ENCODE measurements at places on chromosomes 16 and 17. TPM values are rescaled to one million over a fixed set of nuclear protein-coding genes. Genes with fewer than 3 reads are reported as not detected.
A peak's percentile ranks its signal among the peaks of the same experiment; 100 is the strongest.

DNA sequence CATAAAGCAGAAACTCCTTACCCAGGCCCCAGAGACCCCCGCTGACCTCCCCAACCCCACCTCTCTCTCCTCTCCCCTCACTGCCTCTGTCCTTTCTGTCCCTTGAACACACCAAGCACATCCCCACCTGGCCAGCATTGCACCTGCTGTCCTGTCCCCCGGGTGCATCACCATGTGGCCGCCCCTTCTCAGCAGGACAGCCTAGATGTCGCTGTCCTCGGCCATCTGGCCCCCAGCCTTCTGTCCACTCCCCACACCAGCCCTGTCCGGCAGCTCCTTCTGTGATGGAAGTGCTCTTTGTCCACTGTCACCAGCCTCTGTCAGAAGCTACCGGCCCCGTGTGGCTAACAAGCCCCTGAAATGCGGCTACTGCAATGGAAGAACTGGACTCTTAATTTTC, 12.3 kb upstream of the MPRIP start:
- DNase-seq: no peak

- DNase-seq: no peak
Measured at GRCh38 chr16:13136901-13137300, 235.5 kb downstream of the SHISA9 start.

DNA sequence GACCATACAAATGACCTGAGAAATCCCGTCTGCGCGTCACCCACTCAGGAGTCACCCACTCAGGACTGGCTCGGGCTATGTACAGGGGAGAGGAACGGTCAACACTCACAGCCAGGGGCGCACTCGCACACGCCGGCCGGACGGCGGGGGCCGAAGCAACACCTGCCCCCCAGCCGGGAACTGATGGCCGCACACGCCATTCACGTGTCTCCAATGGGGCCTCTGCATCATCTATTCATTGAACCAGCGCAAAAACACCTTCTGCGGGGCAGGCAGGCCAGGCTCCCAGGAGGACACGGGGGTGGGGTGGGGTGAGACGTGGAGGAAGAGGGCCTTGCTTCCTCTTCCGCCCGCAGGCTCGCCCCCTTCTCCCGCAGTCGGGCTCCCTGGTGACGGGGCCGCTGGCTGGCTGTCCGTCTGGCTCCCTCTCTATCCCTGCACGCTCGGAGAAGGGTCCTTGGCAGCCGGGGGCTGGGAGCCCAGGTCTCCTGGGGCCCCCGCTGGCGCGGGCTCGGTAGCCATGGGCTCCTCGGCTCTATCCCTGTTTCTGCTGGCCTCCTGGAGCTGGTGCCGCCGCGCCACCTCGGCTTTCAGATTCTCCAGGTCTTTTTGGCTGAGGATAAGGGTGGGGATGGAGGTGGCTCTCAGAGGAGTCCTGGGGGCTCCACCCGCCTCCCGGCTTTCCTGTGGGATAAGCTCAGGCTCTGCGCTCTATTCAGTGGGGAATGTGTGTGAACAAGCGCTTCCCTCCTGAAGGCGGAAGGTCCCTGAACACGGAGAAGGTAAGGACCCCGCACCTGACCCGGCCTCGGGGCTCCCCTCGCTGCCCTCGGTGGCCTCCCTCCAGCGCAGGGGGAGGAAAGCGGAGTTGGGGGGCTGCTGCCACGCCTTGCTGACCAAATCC, 21.1 kb downstream of the CLUH start:
- DNase-seq: no peak

- DNase-seq: no peak
Measured at GRCh38 chr16:82751020-82751419, 124.3 kb downstream of the CDH13 start.

DNA sequence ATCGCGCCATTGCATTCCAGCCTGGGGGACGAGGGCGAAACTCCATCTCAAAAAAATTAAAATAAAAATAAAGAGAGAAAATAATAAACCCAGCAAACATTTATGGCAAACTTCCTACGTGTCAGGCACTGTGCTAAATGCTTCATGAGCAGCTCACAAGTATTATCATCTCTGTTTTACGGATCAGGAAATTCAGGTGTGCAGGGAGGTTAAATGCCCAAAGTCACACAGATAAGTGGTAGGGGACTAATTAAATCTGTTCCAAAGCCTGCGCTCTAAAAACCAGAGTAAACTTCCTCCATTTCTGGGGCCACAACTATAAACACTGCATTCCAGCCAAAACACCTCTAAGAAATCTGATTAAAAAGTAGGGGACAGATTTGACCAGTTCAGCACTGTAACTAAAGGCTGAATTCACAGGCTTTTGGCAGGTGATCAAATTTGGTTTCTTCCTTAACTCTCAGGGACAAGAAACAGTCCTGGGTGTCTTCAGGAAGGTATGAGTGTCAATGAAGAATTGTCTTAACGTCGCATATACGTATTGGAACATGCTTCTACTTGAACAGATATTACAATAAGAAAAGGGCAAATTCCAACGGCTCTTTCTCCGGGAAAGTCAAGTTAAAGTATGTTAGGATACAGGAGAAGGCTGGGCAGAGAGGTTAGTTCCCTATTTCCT, 996 bp downstream of the STRADA start:
- DNase-seq: no peak

GRCh38 chr17:28849281-28849680, 5.5 kb upstream of the ERAL1 start:
- no peak for DNase-seq

GRCh38 chr16:48217708-48218107, 26.4 kb upstream of the LONP2 start:
- DNase-seq: no peak

Gene XAF1
- 57.5 TPM for total RNA-seq

- DNase-seq: no peak
Measured at GRCh38 chr16:56488035-56488434, 31.8 kb downstream of the BBS2 start.

DNA sequence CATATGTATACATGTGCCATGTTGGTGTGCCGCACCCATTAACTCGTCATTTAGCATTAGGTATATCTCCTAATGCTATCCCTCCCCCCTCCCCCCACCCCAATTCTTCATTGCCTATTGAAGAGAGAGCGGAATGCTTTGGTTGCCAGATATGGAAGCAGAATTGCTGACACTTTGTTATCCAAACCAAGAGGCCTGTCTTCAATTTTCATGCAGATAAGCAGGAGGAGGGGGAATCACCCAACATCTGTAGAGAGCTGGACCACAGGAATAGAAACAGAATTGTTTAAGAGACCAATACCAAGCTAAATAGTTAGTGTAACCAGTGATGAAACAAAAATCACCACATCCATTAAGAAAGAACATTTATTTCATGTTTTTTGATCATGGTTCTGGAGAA, 7.1 kb downstream of the ASPA start:
- no peak for DNase-seq

- DNase-seq: no peak
Measured at GRCh38 chr17:37118366-37119137, 169.8 kb downstream of the AATF start.

DNA sequence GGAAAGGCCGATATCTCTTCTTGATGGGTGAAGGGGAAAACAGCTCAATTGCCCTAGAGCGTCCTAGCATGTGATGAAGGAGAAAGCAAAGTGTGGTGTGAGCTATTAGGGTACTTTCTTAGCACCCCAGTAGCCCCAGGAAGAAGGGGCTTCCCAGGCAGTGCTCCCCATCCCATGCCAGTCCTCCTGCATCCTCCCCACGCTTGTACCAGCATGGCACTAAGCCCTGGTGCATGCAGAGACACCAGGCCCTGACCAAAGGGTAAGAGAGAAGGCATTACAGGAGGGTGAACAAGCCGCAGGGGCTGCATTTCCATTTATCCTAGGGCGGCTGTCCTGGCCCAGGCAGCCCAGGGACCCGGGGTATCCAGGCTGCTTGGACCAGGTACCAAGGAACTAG, 3.1 kb downstream of the CYB561 start:
- no peak for DNase-seq

- peak; percentile 74 for DNase-seq
Measured at GRCh38 chr17:78883089-78883532, 19.9 kb downstream of the CEP295NL start.

DNA sequence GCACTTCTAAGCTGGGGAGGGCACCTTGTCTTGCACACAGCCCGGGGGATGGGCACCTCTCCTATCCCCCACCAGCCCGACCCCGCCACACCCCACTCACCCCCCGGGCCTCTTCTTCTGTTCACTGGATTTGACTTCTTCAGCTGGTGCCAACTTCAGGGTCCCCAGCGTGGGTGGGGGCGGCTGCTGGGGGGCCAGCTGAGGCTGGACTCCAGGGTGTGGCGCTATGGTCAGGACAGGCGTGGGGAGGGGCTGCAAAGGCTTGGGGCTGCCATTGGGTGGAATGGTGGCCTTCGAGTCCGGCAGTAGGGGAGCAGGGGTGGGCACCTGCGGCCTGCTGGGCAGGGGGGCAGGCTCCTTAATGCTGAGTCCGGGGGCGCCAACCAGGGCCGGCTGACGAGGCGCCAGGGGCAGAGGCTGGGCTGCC, 6.1 kb downstream of the MNT start:
- no peak for DNase-seq

Gene TBC1D3K
- total RNA-seq: not detected

Gene HS3ST3B1
- 17.2 TPM for total RNA-seq

GRCh38 chr17:35056013-35056412, 7.5 kb downstream of the RFFL start:
- DNase-seq: no peak

DNA sequence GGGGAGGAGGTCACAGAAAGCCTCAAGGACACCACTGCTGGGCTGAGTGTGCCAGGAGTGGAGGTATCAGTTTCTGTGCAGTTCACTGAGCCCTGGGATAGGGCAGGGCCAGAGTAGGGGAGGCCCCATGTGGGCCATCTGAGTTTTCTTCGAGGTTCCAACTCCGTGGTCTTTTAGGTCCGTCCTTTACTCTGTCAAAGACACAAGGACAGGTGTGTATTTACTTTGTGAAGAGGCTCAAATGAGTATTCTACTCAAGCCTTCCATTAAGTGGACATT, 59.5 kb downstream of the USP22 start:
- no peak for DNase-seq

GRCh38 chr16:83420206-83420760, 387.5 kb upstream of the HSBP1 start:
- peak; percentile 48 for DNase-seq

- DNase-seq: peak; percentile 77
Measured at GRCh38 chr17:78140169-78141051, 5.8 kb upstream of the C17orf99 start.

- DNase-seq: no peak
Measured at GRCh38 chr17:40090237-40091119, 9.9 kb downstream of the NR1D1 start.

DNA sequence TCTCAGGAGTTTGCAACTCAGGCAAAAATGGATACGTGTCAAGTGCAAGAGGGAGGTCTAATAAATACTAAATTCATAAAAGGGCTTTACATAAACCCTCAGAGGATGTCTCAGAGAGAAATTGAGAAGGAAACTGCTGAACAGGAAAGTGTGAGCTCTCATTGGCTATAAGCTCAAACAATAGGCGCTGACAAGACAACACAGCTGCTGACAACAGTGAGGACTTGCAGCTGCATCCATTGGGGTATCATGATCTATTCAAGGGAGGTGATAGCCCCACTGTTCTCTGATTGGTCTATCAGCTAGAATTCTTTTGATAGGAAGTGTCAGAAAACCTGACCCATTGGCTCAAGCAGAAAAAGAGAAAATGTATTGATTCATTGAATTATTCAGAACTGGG, 187.2 kb downstream of the CBLN1 start:
- no peak for DNase-seq

GRCh38 chr17:8798846-8799569, at the start of gene MFSD6L:
Gene MFSD6L (minus strand): TSS chr17:8799365. CDS start chr17:8799120, 245 bp downstream.
- DNase-seq: no peak

DNA sequence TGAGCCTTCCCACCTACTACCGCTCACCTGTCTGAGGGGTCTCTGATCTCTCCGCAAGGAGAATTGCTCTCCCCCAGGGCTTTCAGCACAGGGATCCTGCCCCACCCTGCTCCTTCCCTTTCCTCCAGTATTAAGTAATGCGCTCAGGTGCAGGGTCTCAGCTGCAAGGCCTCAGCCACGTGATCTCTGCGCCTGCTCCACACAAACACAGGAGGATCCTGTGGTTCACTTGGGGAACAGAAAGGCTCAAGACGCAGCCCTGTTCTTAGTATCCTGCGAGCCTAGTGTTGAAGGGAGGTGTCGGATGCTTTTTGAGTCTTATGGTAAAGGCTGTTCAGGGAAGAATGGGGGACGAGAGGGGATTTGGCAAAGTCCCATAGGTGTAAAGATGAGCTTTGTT, 41.6 kb upstream of the GCSH start:
- DNase-seq: no peak
